ENCODE measurements at places on chromosomes 4 and X. TPM values are rescaled to one million over a fixed set of nuclear protein-coding genes. Genes with fewer than 3 reads are reported as not detected.

Gene MAGEA4
- not detected for total RNA-seq

- DNase-seq: no peak
These were observed 34.2 kb upstream of the SULT1E1 start for GRCh38 chr4:69894186-69894585.

DNA sequence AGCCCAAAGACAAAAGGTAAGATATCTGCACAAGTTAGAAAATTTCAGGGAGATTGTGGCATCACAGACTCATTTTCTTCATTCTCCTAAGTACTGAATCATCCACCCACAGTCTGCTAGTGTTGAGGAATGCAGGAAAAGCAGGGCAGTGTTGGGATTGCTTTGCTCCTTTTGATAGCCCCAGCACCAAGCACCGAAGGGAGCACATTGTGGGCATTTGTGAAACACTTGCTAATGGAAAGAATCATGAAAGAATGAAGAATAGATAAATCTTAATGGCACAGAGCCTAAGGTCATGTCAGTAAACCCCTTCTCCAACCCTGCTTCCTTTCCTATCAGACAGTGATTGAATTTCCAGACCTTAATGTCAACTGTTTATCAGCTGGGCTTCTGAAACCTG lies 103.1 kb upstream of the GPRIN3 start:
- DNase-seq: no peak

DNA sequence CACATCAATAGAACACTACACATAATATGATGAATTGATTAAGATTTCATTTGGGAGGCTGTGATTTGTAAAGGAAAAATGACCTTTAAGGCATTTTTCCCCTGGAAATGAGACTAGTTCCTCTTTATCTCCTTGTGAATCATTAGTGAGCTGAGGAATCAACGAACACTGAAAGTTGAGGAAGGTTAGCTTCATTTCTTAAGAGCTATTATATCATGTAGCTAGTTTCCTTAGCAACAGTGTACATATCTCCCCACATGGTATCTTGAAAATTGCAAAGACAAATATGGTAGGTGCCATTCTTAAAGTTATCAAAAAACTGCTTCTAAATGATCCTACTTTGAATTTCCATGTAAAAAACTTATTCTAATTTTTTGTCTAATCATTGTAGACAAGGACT lies 127.5 kb upstream of the NRK start:
- no peak for DNase-seq

Data from mucosa of gallbladder (tissue), 1 donor.